Ammon's horn (tissue), 1 donor: ENCODE measurements at places on chromosomes 5 and 9.
A peak's percentile ranks its signal among the peaks of the same experiment; 100 is the strongest.

DNA sequence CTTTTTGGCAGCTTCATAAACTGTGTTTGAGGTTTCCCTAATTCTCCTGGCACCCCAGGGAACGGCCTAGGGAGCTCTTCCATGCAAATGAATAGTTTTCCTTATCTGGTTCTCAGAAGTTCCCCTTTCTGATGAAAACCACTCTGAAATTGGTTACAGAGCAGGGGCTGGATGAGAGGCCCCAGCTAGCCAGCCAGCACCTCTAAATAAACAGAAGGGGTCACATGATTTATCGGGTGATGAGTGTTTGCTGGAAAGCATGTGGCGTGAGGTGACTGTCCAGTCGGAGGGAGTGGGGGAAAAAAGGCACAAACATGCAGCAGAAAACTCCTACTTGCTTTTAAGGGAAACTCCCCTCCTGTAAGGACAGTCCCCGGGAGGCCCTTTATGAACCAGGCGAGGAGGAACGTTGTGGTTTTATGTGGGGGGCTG is 261.2 kb upstream of the ANKRD55 start:
- no peak for DNase-seq

DNA sequence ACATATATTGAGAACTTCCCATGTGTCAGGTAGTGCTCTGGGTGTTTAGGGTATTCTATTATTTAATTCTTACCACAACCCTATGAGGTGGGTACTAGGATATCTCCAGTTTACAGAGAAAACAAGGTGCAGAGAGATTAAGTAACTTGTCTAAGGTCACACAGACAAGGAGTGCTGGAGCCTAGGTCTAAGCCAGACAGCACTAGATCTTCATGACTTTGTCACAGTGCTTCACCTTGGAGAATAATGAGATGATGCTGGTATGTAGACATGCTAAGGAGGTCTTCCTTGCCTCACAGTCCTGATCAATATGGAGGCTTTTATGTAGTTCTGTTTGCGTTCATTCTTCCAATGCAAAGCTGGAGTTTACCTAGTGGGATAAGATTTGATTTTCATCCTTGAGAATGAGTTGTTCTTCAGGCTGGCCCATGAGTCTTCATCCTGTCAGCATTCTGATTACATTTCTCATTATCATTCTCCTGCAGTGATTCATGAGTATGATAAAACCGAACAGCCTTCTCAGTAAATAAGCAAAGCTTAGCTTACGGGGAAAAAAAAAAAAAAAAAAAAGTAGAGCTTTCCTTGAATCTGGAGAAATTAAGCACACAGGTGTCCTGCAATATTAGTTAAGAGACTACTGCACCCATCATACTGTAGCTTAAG is 176.3 kb downstream of the C9orf152 start:
- DNase-seq: no peak

- no peak for DNase-seq
Observed at GRCh38 chr9:102225841-102226441, 487.5 kb upstream of the GRIN3A start.

DNA sequence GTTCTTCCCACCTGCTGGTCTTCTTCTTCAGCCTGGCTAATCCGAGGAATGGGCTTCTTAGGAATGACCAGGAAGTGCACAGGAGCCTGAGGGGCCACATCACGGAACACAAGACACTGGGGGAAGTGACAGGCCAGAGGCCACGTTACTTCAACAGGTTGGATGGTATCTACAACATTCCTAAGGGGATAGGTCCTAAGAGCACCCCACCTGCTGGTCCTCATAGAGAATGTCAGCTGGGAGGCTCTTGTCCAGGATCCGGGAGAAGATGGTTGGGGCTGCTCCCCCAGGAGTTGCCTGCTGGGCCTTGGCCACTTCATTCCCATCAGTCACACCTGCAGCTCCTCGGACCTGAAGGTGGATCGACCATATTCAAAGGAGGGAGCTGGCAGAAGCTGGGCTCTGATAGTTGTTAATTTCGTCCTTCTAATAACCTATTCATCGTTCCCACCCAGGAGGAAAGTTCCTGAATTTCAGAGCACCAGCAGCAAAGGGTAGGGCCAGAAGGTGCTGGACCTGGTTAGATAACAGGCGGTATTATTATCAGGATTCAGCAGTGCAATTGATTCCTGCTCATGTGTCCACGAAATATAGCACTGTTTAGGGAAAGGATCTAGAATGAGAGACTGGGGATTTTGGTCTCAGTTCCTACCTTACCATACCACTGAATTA is 1.3 kb downstream of the HINT2 start:
- DNase-seq: no peak

DNA sequence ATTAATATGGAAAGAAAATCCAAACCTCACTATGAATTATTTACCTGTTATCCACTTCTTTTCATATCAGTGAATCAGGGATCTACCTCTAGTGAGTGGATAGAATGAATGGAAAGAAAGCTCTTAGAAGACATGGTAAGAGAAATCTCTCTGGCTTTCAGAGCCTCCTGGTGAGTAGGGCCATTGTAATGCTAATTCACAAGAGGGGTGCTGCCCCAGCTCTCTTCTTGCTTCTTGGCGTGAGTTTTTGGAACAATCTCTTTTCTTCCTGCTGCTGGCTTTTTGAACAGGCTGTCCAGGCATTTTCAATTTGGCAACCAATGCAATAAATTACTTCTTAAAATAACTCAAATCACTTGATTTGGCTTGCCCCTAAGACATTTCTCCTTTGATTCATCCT is 49.9 kb upstream of the KCNN2 start:
- DNase-seq: peak; percentile 46

GRCh38 chr9:93180938-93181337 is 3.0 kb upstream of the WNK2 start:
- DNase-seq: no peak

DNA sequence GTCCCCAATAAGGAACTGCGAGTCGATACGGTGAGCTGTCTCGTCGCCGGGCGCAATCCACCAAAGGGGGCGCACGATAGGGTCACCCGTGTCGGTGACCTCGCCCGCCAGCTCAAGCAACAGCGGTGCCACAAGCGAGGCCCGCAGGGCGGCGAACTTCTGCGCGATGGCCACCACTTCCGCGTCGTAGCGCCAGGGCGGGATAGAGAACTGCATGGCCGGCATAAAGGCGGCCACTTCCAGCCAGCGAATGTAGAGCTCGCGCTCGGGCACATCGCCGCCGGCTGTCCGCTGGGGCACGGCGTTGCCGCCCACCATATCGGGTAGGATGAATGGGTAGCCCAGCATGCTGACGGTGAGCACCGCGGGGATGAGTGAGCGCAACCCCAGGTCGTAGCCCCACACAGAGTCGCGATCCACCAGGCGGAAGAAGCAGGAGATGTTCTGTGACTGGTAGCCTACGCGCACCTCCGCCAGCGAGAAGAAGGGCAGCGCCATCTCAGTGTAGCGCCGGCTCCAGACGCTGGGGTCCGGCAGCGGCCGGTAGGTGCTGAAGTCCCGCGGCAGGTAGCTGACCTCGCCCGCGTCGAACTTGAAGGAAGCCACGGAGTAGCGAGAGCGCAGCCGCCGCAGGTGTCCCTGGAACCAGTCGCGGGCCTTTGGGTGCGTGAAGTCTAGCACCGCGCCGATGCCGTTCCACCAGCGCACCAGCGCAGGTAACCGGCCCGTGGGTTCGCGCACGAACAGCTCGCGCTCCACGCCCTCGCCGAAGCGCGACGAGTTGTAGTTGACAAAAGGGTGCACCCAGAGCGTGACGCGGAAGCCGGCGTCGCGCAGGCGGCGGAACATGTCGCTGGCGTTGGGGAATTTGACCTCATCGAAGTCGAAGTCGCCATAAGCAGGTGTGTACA is 5.5 kb downstream of the MYORG start:
- no peak for DNase-seq

DNA sequence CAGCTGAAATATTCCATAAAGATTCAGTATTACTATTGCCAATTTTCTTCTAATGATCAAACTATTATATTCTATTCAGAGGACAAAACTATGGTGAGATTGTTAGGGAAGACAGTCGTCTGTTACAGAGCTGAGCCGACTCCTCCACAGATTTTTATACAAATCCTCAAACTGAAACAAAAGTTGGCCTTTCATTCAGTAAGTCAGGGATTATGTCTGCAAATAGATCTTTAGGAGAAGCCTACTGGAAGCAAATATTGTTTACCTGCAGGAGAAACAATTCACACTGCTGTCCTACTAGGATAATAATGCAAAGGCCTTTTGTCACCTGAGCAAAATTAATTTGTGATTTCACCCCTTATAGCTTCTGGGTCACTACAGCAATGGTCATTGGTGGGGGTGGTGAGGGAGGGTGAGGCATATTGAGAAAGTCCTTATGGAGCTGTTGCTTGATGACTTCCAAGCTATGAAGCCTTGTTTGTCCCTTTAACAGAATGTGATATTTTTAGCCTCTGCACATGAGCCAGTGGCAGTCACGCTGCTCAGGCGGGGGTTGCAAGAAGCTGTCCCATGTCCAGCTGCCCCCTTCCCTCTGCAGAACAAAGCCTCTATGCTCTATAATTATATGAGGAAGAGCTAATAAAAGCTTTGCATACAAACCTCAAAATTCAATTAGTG is 200.5 kb upstream of the KLF9 start:
- DNase-seq: peak; percentile 74

DNA sequence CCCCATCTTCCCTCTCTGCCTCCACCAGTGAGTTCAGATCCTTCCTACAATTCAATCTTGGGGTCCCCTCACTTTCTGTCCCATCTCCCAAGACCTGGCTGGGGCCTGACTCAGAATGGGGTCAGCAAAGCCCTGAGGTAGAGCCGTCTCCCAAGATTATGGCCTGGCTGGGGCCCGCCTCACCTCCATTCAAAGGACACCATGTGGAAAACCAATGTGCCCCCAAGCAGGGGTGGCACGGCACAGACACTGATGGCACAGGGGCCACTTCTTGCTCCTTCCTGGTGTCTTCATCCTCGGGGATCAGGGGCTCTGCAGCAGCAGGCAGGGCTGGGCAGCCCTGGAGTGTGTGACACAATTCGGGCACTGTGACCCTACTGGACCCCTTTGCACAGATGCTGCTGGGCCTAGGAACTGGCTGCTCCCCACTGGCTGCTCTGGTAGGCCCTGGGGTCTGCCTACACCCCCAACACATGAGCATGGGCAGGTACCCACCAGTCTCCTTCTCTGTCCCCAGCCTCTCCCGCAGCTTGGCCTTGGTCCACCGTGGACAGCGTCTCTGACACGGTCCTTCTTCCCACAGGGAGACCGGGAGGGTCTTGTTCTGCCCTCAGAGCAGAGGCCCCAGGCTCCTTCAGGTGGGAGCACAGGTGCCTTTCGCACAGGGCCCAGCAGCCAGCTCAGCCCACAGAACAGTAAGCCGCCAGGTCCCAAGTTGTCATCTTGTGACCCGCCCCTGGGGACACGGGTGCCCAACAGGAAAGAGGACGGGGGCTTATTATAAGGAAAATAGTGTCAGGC is 89.5 kb downstream of the ADAMTS2 start:
- no peak for DNase-seq

GRCh38 chr5:73513996-73514395 is 15.8 kb downstream of the BTF3 start:
- DNase-seq: no peak

GRCh38 chr9:128215491-128216409 is 12.6 kb downstream of the DNM1 start:
- peak; percentile 63 for DNase-seq

- no peak for DNase-seq
Observed at GRCh38 chr5:53173083-53173482, 63.5 kb upstream of the MOCS2 start.

- no peak for DNase-seq
Observed at GRCh38 chr5:148352696-148353095, 17.3 kb downstream of the SPINK9 start.

GRCh38 chr5:172362755-172363154 is 79.2 kb upstream of the UBTD2 start:
- DNase-seq: no peak

- peak; percentile 77 for DNase-seq
Observed at GRCh38 chr9:34403554-34404380, 27.1 kb upstream of the MYORG start.

GRCh38 chr5:111755942-111756381 is 1.0 kb downstream of the NREP start:
- DNase-seq: peak; percentile 37

DNA sequence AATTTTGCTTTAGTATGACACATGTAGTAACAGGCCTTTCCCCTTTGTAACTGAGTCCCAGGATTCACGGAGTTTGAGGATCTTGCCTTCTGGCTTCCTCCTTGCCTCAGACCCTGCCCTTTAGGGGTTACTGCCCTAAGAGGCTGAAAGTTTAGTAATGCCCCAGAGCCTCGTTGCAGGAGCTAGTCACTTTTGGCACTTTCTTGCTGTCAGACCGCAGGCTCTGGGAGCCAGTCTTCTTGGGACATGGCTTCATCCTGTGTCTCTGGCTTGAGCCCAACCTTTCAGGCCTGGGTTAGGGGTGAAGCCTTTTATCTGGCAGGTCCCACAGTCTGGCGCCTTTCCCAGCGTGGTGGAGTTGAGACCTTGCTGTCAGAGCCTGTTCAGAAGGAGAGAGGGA is 185.6 kb upstream of the DMRT1 start:
- peak; percentile 28 for DNase-seq

DNA sequence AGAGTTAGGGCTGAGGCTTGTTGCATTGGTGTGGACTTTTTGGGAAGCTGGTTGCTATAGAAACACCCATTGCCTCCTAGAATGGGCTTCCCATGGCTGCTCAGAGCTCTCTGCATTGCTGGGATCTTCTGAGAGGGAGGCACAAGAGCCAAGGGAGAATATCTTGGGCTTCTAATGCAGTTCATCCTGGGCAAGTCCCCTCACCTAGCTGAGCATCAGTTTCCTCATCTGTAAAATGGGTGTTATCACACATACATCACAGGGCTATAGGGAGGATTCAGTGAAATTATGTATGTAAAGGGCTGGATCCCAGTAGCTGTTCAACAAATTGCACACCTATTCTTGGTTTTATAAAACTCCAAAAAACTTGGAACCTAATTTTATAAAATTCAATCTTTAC is 106.1 kb upstream of the ALDH1B1 start:
- DNase-seq: no peak

DNA sequence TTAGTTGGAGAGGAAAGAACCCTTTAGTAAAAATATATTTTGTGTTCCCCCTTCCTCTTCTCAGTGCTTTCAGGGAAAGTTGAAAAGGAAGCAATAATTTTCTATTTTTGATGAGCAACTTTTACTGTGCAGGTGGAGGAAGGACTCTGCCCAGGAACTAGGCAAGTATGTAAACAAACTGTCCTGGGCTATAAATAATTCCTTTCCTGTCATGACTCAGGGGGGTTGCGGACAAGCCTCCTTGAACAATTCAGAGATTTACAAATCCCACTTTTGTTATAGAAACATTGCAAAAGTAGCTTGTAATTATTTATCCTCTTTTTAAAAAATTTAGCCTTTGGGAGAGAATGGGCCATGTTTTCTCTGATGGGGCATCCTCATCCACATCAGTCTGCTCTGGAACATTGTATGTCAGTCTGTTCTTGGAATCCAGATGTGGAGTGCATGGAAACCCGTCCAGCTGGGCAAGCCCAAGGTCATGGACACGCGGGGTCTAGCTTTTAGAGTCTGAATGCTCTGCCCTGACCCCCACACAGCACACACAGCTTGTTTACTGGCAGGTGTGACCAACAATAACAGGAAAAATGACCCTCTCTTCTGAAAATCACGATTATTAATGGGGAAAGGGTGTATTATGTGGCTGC is 127.6 kb downstream of the GADD45G start:
- DNase-seq: no peak
